ENCODE measurements at places on chromosomes 3 and 15. TPM values are rescaled to one million over a fixed set of nuclear protein-coding genes. Genes with fewer than 3 reads are reported as not detected.

The KBTBD8 gene
- 1.6 TPM for total RNA-seq

The SEMA5B gene
- total RNA-seq, result 0.23 TPM

The FGF7 gene
- 42.9 TPM for total RNA-seq

The FILIP1L gene
- total RNA-seq, result 28.5 TPM

The WDR93 gene
- total RNA-seq, result not detected

The GOLGA8J gene
- not detected for total RNA-seq

The WDR49 gene
- total RNA-seq, result not detected

The COX5A gene
- 134 TPM for total RNA-seq

The MAP6D1 gene
- 2.0 TPM for total RNA-seq

The HESX1 gene
- not detected for total RNA-seq

The ATP10A gene
- 20.8 TPM for total RNA-seq

The ACTRT3 gene
- 6.5 TPM for total RNA-seq

The ANKRD34C gene
- not detected for total RNA-seq

The LRRK1 gene
- total RNA-seq, result 9.0 TPM

The CHRNA5 gene
- total RNA-seq, result 0.26 TPM

The RPL22L1 gene
- 338 TPM for total RNA-seq

The CFAP100 gene
- not detected for total RNA-seq

The MOBP gene
- total RNA-seq, result not detected

The PIK3CA gene
- total RNA-seq, result 20.4 TPM

The IL20RB gene
- total RNA-seq, result 2.8 TPM

The AP3B2 gene
- total RNA-seq, result 0.47 TPM

The WDR72 gene
- total RNA-seq, result not detected

The NOX5 gene
- not detected for total RNA-seq

The LRRC49 gene
- 3.2 TPM for total RNA-seq

The IL17RD gene
- total RNA-seq, result 5.4 TPM

The FEZF2 gene
- not detected for total RNA-seq

The TMEM158 gene
- total RNA-seq, result 39.8 TPM

The TNFSF10 gene
- not detected for total RNA-seq

The ARL14 gene
- not detected for total RNA-seq

The MYZAP gene
- 0.35 TPM for total RNA-seq

The EXOSC7 gene
- total RNA-seq, result 47.5 TPM

The LIPC gene
- total RNA-seq, result 0.43 TPM

The BAHD1 gene
- 10.7 TPM for total RNA-seq

The C3orf22 gene
- total RNA-seq, result not detected

The CD96 gene
- 0.12 TPM for total RNA-seq

The SAMMSON gene
- not detected for total RNA-seq

The RASGRP1 gene
- total RNA-seq, result 1.2 TPM

The C3orf85 gene
- total RNA-seq, result not detected

The GOLGA6A gene
- total RNA-seq, result not detected

The KNG1 gene
- not detected for total RNA-seq

The SCAMP2 gene
- total RNA-seq, result 94.1 TPM

The POMGNT2 gene
- 22.8 TPM for total RNA-seq

The DISP2 gene
- total RNA-seq, result 0.23 TPM

The TNFAIP8L3 gene
- total RNA-seq, result 14.4 TPM

The EFCAB12 gene
- 0.12 TPM for total RNA-seq

The CAPN7 gene
- 22.2 TPM for total RNA-seq

The GOLGA6L6 gene
- not detected for total RNA-seq
